ENCODE measurements at places on chromosomes 2 and 18. TPM values are rescaled to one million over a fixed set of nuclear protein-coding genes. Genes with fewer than 3 reads are reported as not detected.

- H3K4me3 ChIP-seq, result no peak overlapping the region
- peaks cover 4% of the 10 kb centered on the region for H3K36me3 ChIP-seq
- H3K4me1 ChIP-seq, result no peaks in the 10 kb centered on the region
- no peaks in the 10 kb centered on the region for H3K27me3 ChIP-seq
- DNase-seq, result peak; percentile 31
These were observed 134.8 kb downstream of the EIPR1 start for GRCh38 chr2:3242747-3243369.

GRCh38 chr2:31411771-31412170 is 2.8 kb downstream of the XDH start:
- no peak overlapping the region for H3K4me3 ChIP-seq
- H3K4me1 ChIP-seq, result no peaks in the 10 kb centered on the region
- no peaks in the 10 kb centered on the region for H3K36me3 ChIP-seq
- H3K27me3 ChIP-seq, result no peaks in the 10 kb centered on the region

DNA sequence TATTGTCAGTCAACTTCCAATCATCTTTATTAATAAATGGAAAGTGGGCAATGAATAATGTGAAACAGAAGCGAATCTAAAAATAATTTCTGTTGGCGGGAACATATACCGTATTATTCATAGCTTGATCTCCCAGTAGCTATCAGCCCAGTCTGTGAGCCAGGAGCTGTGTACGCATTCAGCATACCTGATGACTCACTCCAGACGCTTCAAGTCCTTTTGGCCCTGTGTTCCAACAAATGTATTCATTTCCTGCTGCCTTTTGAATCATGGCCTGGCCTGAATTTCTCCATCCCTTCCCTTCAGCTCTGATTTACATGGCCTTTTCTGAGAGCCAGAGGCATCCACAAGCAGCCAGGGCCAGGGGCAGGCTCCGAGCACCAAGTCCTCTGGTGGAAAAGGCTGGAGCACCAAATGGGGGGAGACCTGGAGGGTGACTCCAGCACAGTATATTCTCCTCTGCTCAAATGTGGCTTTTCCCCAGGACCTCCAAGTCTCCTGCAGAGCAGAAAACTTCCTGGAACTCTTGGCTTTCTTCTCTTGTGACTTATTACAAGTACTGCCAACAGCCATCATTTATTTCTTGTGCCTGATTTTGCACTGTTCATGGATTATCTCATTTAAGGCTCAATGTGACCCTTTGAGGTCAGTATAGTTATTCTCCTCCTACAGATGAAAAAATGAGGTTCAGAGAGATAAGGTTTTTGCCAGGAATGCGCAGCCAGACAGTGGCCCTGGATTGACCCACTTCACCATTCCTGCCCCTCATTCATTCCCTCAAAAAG is 108.7 kb downstream of the EN1 start:
- no peak overlapping the region for H3K4me3 ChIP-seq
- H3K27ac ChIP-seq, result peak overlapping the region; percentile 29
- no peaks in the 10 kb centered on the region for H3K36me3 ChIP-seq
- DNase-seq, result peak; percentile 16
- no peaks in the 10 kb centered on the region for H3K27me3 ChIP-seq

GRCh38 chr2:215808996-215809395 is 204.4 kb downstream of the MREG start:
- H3K27ac ChIP-seq, result no peak overlapping the region
- DNase-seq, result no peak
- H3K27me3 ChIP-seq, result no peaks in the 10 kb centered on the region
- H3K4me1 ChIP-seq, result no peaks in the 10 kb centered on the region
- no peaks in the 10 kb centered on the region for H3K36me3 ChIP-seq
- peak overlapping the region; percentile 9 for H3K4me3 ChIP-seq

- H3K4me1 ChIP-seq, result no peaks in the 10 kb centered on the region
- no peaks in the 10 kb centered on the region for H3K36me3 ChIP-seq
- DNase-seq, result no peak
These were observed 160.2 kb downstream of the DPP4 start for GRCh38 chr2:161913865-161914264.

Gene IL18R1
- total RNA-seq, result 1.9 TPM
